ENCODE measurements at places on chromosomes 11 and 22. TPM values are rescaled to one million over a fixed set of nuclear protein-coding genes. Genes with fewer than 3 reads are reported as not detected.

Gene KRTAP5-10
- not detected for total RNA-seq

Gene P2RY6
- 7.5 TPM for total RNA-seq

Gene CCDC116
- total RNA-seq, result 0.06 TPM

Gene YAP1
- total RNA-seq, result 53.4 TPM

Gene OR52N5
- total RNA-seq, result not detected

Gene ANO5
- 1.9 TPM for total RNA-seq

Gene TST
- 62.5 TPM for total RNA-seq

Gene KRTAP5-11
- total RNA-seq, result not detected

Gene TCF20
- 13.3 TPM for total RNA-seq

Gene OR8D1
- not detected for total RNA-seq

Gene CHRM1
- total RNA-seq, result 0.08 TPM

Gene GTSE1
- total RNA-seq, result 31.7 TPM

Gene DEFB131B
- not detected for total RNA-seq

Gene MCHR1
- not detected for total RNA-seq

All from A549 treated with Mapracorat at 1 μM for 4 hours (cell line).